ENCODE measurements at places on chromosomes 6 and 20.

- DNase-seq, result no peak
These were observed 64.0 kb downstream of the KIF13A start for GRCh38 chr6:17923401-17923863.

DNA sequence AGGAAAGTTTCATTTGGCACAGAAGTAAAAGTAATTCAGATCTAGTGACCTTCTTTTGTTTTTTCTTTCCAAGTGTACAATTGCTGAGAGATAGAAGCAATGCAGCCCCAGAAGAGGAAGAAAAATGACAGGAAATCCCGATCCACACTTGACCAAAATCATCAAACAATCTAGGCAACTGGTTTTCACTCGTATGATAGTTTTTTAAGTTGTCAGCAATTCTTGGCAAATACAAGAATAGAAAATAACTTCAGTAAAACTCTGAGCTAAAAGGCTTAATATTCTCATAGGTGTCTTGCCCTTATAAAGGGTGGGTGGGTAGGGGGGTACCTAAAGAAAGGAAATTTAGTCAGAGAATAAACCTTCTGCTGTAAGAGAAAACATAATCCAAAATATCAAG, 36.0 kb downstream of the SESN1 start:
- no peak for DNase-seq

DNA sequence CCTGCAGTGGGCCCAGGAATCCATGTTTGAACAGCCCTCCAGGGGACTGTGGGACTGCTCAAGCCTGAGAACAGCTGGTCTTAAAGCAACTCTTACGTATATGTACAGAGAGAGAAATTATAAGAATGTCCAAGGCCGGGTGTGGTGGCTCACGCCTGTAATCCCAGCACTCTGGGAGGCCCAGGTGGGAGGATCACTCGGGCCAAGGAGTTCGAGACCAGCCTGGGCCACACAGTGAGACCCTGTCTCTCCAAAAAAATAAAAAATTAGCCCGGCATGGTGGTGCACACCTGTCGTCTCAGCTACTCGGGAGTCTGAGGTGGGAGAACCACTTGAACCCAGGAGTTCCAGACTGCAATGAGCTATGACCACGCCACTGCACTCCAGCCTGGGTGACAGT, 134.0 kb downstream of the DTNBP1 start:
- no peak for DNase-seq

DNA sequence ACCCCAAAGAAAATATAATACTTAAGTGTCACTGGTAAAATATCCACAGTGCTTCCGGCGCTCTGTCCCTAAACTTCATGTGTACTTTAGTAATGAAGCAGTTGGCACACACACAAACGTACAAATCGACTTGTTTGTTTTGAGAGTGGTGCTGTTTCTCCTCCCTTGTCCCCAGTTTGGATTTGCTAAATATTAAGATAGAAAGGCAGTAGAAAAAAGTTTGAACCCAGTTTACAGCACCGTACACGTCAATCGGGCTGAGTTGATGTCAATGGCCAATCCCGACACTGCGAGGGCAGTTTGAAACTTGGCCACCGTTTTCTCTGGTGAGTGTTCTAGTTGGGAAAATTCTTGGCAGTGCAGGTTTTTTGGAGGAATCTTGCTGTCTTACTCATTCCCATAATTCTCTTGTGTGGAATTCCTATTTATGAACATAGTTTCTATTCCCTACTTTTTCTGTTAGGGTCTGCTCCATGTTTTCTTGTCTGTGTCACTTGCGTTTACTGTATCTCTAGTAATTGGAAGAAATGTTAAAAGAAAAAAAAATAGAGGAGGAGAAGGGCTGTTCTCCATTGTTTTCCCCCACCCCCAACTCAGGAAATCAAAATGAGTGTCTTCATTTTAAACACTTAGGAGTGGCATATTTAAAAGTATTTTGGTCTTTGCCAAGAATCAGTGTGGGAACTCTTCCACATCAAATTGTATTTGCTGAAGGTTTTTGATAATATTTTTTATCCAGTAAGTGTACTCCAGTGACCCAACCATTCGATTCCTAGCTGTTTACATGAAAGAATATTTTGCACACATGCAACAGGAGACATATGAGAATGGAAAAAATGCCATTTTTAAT, 72.3 kb downstream of the OR2B2 start:
- DNase-seq, result no peak

- no peak for DNase-seq
These were observed 212.6 kb downstream of the PLCB1 start for GRCh38 chr20:8344631-8345030.

GRCh38 chr20:45918182-45918737, 6.3 kb upstream of the PLTP start:
- no peak for DNase-seq

DNA sequence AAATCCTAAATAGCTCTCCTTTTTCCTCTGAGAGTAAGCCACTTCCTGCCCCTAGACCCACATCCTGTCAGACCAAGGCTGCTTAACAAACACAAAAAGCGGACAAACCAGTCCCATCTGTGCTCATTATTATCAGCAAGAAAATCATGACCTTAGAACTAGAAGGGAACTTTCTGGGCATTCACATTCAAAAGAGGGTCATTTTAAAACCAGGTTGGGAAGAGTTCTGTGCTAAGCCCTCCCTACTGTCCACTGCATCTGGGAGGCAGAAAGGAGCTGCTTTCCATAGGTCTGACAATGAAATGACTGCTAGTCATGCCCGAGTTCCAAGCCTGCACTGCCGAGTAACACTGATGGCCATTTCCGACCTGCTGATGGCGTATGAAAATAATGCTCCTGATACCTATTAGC, 15.4 kb downstream of the EZR start:
- no peak for DNase-seq

GRCh38 chr6:45966340-45966739, 49.3 kb downstream of the CLIC5 start:
- DNase-seq, result no peak

DNA sequence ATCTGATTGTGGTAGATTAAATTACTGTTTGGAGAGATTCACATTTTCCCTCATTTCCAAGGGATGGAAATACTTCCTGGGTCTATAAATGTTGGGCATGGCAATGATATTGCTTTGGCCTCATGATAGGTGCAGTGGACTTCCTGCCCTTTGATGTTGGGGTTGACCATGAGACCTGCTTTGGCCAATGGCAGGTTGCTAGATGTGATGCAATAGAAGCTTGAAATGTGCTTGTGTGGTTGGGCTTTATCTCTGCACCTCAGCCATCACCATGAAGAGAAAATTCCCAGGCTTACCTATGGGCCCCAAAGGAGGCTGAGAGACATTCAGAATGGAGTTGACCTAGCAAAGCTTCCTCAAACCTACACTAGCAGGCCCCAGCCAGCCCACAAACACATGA, 69.4 kb downstream of the SLC22A3 start:
- DNase-seq, result no peak

GRCh38 chr6:99458319-99458718, 33.2 kb upstream of the PNISR start:
- DNase-seq, result no peak
